ENCODE measurements at places on chromosomes 7 and 10.

DNA sequence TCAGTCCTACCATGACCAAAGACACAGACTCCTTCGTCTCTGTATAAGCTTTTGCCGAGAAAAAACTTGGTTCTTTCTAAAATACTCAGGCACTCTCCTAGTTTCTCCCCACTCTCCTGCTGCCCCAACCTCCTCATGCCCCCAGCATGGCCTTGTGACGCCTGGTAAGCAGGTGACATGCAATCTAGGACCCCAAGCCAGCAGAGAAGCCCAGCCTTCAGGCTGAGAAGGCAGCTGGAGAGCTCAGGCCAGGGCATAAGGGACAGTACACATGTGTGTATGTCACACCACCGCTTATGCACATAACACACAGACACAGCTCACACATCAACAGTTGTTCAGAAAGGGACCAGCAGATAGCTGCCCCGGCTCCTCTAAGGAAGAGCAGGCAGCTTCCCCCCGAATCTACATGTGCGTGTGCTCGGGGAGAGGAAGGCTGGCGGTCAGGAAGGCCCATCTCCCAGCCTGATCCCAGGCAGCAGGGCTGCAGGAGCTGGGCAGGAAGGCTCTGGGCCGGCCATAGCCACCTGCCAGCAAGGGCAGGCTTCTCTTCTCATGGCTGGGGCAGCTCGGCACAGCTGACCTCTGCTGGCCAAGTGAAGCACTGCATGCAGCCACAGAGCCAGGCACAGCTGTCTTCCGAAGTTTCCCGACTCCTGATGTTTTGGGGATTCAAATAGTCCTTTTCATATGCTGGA, 8.5 kb downstream of the DDX56 start:
- peak; percentile 92 for DNase-seq

GRCh38 chr10:104041891-104042535, 43.7 kb downstream of the COL17A1 start:
- DNase-seq, result no peak

- peak; percentile 74 for DNase-seq
Measured at GRCh38 chr7:157707983-157708918, 371.4 kb downstream of the DNAJB6 start.

GRCh38 chr7:8200316-8200715, 61.7 kb downstream of the ICA1 start:
- DNase-seq, result no peak

GRCh38 chr10:52623761-52624160, 148.8 kb downstream of the MBL2 start:
- no peak for DNase-seq

DNA sequence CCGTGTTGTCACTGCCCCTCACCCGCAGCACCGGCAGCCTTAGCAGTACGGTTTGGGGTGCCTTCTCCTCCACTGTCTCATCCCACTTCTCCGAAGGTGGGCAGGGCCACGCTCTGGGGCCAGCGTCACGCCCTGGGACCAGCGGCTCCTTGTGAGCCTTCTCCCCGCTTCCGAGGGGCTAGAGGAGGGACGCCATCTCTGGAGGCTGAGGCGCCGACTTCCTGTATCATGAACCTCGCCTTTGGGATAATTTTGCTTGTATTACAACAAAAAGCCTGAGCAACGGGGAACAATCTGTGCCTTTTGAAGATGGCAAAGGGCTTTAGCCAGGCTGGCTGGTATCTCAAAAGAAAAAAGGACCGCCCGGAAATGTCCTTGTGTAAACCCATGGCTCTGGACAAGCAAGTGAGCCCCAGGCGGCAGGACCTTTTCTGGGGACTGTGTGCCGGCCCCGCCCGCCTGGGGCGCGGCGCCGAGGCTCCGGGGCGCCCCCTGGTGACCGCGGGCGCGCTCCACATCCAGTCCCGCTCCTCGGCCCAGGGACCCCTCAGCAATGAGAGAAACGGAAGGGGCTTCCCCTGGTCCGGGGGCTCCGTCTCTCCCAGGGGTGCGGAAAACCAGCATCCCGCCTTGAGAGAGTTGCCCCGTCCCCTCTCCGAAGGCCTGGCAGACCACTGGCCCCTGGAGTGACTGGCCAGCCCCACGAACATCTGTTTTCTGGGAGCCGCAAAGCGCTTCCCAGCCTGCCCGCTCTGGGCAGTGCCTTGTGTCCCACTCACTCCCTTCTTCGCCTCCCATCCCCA, 3.8 kb downstream of the DEPP1 start:
- peak; percentile 96 for DNase-seq

- DNase-seq, result no peak
Measured at GRCh38 chr10:70362328-70362727, 20.1 kb downstream of the LRRC20 start.

- no peak for DNase-seq
Measured at GRCh38 chr7:7957513-7957912, 11.1 kb upstream of the GLCCI1 start.

Measured in osteoblast (primary cell).